Aorta (tissue), 5 donors: ENCODE measurements at places on chromosomes 6 and 20. TPM values are rescaled to one million over a fixed set of nuclear protein-coding genes. Genes with fewer than 3 reads are reported as not detected.

GRCh38 chr6:17656092-17656491 lies 50.6 kb downstream of the NUP153 start:
- H3K36me3 ChIP-seq, result no peaks in the 10 kb centered on the region
- H3K4me1 ChIP-seq, result peaks cover 2% of the 10 kb centered on the region
- no peak for DNase-seq
- no peak overlapping the region for H3K4me3 ChIP-seq
- H3K27me3 ChIP-seq, result no peaks in the 10 kb centered on the region
- no peak overlapping the region for H3K27ac ChIP-seq

GRCh38 chr20:62666736-62667529 lies 24.6 kb downstream of the SLCO4A1 start:
- peak; percentile 87 for DNase-seq
- no peaks in the 10 kb centered on the region for H3K4me1 ChIP-seq
- H3K27me3 ChIP-seq, result no peaks in the 10 kb centered on the region
- H3K4me3 ChIP-seq, result no peak overlapping the region

- H3K27me3 ChIP-seq, result no peaks in the 10 kb centered on the region
- H3K4me1 ChIP-seq, result no peaks in the 10 kb centered on the region
- DNase-seq, result no peak
- no peak overlapping the region for H3K27ac ChIP-seq
- peaks cover 7% of the 10 kb centered on the region for H3K36me3 ChIP-seq
- no peak overlapping the region for H3K4me3 ChIP-seq
These were observed 15.5 kb upstream of the MROH8 start for GRCh38 chr20:37194621-37195417.

DNA sequence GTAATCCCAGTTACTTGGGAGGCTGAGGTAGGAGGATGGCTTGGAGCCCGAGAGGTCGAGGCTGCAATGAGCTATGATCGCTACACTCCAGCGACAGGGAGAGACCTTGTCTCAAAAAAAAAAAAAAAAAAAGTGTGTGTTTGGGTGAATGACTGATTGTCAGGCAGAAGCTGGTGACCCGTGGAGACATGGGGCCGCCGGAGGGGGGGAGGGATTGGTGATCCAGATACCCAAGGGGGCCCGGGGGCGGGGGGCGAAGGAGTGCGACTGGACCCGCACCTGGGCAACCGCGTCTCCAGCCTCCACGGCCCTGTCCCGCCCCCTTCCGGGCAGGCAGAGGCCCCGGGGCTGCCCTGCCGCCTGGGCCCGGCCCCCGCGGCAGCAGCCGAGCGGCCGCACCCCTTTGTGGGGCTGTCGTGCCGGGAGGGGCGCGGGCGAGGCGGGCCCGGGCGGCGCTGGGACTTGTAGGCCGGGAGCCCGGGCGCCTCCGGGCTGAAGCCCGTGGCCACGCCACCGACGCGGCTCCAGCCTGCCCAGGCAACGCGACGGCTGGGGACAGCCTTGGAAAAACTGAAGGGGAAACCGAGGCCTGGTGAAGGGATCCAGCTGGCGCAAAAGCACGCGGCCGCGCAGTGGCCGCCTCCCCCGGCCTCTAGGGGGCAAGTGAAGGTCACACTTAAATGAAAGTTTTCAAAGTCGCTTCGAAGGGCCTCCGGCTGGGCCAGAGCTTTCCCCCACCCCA lies 2.1 kb upstream of the RBM38 start:
- no peaks in the 10 kb centered on the region for H3K4me1 ChIP-seq
- H3K27ac ChIP-seq, result no peak overlapping the region

Gene BMP6
- 5.2 TPM for total RNA-seq

Gene AVP
- not detected for total RNA-seq

GRCh38 chr6:1463751-1464426 lies 74.5 kb downstream of the FOXF2 start:
- H3K27ac ChIP-seq, result no peak overlapping the region
- no peaks in the 10 kb centered on the region for H3K27me3 ChIP-seq
- H3K36me3 ChIP-seq, result no peaks in the 10 kb centered on the region
- H3K4me3 ChIP-seq, result no peak overlapping the region

- H3K4me1 ChIP-seq, result no peaks in the 10 kb centered on the region
- no peaks in the 10 kb centered on the region for H3K27me3 ChIP-seq
- H3K36me3 ChIP-seq, result no peaks in the 10 kb centered on the region
- no peak for DNase-seq
- H3K27ac ChIP-seq, result no peak overlapping the region
These were observed 43.6 kb upstream of the SLC22A23 start for GRCh38 chr6:3500262-3501014.

Gene ZNF343
- total RNA-seq, result 15.0 TPM
